ENCODE measurements at places on chromosomes 5 and 9. TPM values are rescaled to one million over a fixed set of nuclear protein-coding genes. Genes with fewer than 3 reads are reported as not detected.

DNA sequence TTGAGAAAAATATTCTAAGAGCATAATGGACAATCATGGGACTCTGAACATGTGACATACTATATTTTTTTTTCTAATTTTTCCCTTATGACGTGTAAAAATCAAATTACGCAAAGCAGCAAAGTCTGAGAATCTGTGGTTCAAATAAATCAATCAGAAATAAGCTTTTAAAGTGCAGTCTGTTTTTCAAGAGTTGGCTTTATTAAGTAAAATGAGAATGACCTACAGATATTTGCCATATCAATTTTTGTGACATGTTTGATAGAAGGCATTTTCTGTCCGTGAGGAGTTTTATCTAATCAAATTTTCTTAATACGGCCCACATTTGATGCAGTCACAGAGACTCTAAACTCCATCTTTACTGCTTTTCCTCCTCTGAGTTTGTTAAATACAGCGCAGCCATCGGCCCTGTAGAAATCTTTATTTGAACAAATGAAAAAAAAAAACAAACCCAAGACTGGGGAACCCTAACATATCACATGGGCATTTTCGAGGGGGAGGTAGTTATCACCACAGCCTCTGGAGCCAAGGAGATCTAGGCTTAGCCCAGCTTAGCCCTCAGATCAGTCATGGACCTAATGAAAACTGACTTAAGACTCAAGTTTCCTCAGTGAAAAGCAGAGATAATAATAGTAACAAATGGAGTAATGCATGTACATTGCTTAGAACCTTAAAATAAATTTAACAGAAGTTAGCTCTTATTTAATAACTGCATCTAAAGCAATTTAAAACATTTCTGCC lies 263.6 kb upstream of the C9orf72 start:
- H3K4me3 ChIP-seq = no peak overlapping the region
- no peaks in the 10 kb centered on the region for H3K27me3 ChIP-seq

DNA sequence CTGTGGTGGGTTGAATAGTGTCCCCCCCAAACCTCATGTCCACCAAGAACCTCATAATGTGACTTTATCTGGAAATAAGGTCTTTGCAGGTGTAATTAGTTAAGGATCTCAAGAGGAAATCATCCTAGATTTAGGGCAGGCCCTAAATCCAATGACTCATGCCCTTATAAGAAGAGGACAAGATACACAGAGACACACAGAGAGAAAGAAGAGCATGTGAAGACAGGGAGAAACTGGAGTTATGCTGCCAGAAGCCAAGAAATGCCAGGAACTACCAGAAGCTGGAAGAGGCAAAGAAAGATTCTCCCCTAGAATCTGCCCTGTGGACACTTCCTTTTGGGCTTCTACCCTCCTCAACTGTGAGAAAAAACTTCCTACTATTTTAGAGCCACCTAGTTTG lies 8.8 kb downstream of the FAM13B start:
- DNase-seq = no peak
- H3K36me3 ChIP-seq = no peaks in the 10 kb centered on the region
- no peaks in the 10 kb centered on the region for H3K4me1 ChIP-seq
- no peak overlapping the region for H3K27ac ChIP-seq

DNA sequence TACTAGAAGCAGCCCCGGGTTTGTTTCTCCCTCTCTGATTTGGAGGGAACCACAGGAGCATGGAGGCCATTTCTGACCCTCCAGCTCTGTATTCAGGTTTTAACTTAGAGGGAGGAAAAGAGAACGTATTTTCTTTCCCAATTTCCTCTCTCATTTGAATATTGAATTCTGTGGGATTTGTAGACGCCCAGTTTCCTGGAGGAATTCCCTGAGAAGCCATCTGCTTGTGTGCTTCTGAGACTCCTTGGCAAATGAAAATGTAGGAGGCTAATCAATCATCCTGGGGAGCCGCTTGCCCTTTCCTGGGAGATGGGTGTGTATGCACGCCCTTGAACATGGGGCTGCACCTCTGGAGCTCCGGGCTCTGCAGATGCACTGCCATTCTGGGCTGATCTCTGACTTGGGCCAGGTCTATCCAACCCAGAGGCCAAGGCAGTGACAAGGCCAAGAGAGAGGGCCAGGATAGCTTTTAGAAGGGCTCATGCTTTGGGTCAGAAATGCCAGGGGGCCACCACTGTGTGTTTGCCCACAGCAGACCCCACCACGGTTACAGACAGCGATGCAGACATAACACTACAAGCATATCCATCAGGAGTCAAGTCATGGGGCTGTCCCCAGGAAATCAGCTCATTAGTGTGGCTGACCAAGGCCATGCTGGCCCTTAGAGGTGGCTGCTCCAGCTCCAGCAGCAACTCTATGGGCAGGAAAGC lies 174.5 kb downstream of the C5orf15 start:
- no peaks in the 10 kb centered on the region for H3K4me1 ChIP-seq
- H3K36me3 ChIP-seq = no peaks in the 10 kb centered on the region
- no peak overlapping the region for H3K4me3 ChIP-seq
- no peak for DNase-seq
- H3K27ac ChIP-seq = no peak overlapping the region

The HNRNPAB gene
- 30.8 TPM for total RNA-seq

The PCDHGA8 gene
- 2.6 TPM for total RNA-seq

DNA sequence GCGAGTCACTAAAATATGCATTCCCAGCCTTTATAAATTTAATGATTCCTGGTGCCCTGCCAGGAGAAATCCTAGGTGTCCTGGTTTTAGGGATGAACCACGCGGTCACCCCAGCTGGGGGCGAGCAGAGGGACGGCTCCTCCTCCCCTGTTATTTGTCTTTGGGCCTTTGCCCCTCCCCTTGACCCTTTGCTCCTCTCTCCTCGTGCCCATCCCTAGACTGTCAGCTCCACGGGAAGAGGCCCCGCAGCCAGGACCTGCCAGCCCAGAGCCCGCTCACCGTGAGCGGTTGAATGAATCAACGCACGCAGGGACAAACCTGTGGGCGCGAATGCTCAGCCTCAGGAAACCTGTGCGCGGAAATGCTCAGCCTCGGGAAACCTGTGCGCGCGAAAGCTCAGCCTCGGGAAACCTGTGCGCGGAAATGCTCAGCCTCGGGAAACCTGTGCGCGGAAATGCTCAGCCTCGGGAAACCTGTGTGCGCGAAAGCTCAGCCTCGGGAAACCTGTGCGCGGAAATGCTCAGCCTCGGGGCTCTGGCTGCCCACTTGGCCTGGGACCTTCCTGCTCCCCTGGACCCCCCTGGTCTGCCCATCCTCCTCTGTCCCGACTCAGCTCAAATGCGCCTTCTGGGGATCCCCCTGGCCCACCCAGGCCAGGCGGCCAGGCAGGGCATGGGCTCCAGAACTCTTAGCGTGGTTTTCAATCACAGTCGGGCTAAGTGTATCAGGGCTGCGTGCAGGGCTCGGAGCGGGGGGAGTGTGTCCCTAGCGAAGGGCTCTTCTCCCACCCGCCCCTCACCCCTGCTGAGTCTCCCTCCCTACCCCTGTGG lies 140.5 kb upstream of the COL5A1 start:
- H3K4me1 ChIP-seq = peaks cover 19% of the 10 kb centered on the region
- peak; percentile 14 for DNase-seq
- H3K36me3 ChIP-seq = no peaks in the 10 kb centered on the region
- peaks cover 6% of the 10 kb centered on the region for H3K27me3 ChIP-seq
- H3K4me3 ChIP-seq = no peak overlapping the region
- no peak overlapping the region for H3K27ac ChIP-seq

Measured in fibroblast of lung (primary cell).